ENCODE measurements at places on chromosomes 2 and 18. TPM values are rescaled to one million over a fixed set of nuclear protein-coding genes. Genes with fewer than 3 reads are reported as not detected.

- no peaks in the 10 kb centered on the region for H3K36me3 ChIP-seq
- H3K27me3 ChIP-seq, result no peaks in the 10 kb centered on the region
- peak within 1 kb of the TSS; percentile 97 for H3K4me3 ChIP-seq
- H3K27ac ChIP-seq, result peak within 1 kb of the TSS; percentile 98
These were observed at the start of gene TMEM237 for GRCh38 chr2:201643216-201643890. Gene TMEM237 (minus strand): TSS chr2:201643503. CDS start chr2:201643400, 103 bp downstream.

GRCh38 chr2:145723872-145724271 is 1204.0 kb upstream of the ZEB2 start:
- DNase-seq, result no peak
- H3K4me3 ChIP-seq, result no peak overlapping the region
- no peaks in the 10 kb centered on the region for H3K36me3 ChIP-seq
- no peaks in the 10 kb centered on the region for H3K27me3 ChIP-seq

GRCh38 chr2:120861576-120862191 is 126.0 kb downstream of the GLI2 start:
- no peak for DNase-seq
- no peak overlapping the region for H3K27ac ChIP-seq
- peaks cover 1% of the 10 kb centered on the region for H3K36me3 ChIP-seq
- peaks cover 5% of the 10 kb centered on the region for H3K27me3 ChIP-seq
- peaks cover 28% of the 10 kb centered on the region for H3K4me1 ChIP-seq
- no peak overlapping the region for H3K4me3 ChIP-seq

LRRC30 gene
- total RNA-seq, result 6.5 TPM
